ENCODE measurements at places on chromosomes 12 and 14.

DNA sequence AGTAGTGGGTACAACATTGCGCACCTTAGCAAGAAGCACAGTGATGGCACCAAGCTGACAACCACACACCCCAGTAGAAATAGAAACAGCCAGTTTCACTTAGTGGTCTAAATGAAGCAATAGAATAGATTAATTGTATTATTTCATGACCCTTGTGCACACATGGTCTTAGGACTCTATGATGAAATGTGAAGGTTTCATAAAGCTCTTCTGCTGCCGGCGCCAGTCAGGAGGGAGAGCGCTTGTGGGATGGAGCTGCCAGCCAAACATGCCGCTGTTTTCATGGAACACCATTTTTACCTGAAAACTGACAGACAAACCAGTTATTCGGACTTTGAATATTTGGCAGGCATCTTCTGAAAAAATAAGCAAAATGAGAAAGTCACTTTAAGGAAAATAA lies 100.0 kb downstream of the PPP2R5C start:
- peaks cover 14% of the 10 kb centered on the region for H3K4me1 ChIP-seq
- H3K4me3 ChIP-seq, result no peak overlapping the region
- no peak overlapping the region for H3K27ac ChIP-seq

GRCh38 chr14:102964152-102964730 lies 41.8 kb downstream of the AMN start:
- H3K27ac ChIP-seq, result no peak overlapping the region
- DNase-seq, result no peak
- no peaks in the 10 kb centered on the region for H3K27me3 ChIP-seq
- H3K4me3 ChIP-seq, result no peak overlapping the region
- peaks cover 54% of the 10 kb centered on the region for H3K36me3 ChIP-seq

GRCh38 chr14:41608681-41609390 lies 2.2 kb downstream of the LRFN5 start:
- no peaks in the 10 kb centered on the region for H3K36me3 ChIP-seq
- no peak for DNase-seq
- peaks cover 44% of the 10 kb centered on the region for H3K4me1 ChIP-seq

DNA sequence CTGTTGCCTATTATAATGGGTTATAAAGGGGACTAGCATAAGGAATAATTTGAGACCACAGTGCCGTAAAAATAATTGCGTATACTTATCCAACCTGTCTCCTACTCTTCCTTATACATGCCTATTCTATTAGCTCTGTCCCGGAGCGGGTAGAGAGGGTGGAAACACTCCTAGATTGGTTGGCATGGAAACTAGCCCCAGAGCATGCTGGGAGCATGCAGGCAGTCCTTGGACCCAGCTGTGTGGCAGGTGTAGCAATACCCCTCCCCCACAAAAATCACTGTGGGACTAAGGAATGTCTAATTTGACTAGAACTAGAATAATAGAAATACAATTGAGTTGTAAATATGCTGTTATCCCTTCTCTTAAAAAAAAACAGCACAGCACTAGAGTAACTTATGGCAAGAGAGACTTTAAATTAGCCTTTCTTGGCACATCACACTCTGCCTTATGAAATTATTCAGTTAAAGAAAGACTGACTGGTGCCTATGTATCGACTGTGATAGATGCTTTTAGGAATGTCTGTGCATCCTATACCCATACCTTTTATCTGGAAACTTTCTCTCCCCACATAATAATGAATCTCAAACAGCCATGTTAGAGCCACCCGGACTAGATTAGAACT lies 244.0 kb upstream of the DAAM1 start:
- H3K4me3 ChIP-seq, result no peak overlapping the region
- H3K27me3 ChIP-seq, result no peaks in the 10 kb centered on the region
- H3K36me3 ChIP-seq, result no peaks in the 10 kb centered on the region
- peaks cover 7% of the 10 kb centered on the region for H3K4me1 ChIP-seq

- no peak overlapping the region for H3K27ac ChIP-seq
- no peak for DNase-seq
- H3K36me3 ChIP-seq, result no peaks in the 10 kb centered on the region
- H3K4me1 ChIP-seq, result no peaks in the 10 kb centered on the region
- no peak overlapping the region for H3K4me3 ChIP-seq
Measured at GRCh38 chr14:95033031-95033430, 124.3 kb downstream of the DICER1 start.

DNA sequence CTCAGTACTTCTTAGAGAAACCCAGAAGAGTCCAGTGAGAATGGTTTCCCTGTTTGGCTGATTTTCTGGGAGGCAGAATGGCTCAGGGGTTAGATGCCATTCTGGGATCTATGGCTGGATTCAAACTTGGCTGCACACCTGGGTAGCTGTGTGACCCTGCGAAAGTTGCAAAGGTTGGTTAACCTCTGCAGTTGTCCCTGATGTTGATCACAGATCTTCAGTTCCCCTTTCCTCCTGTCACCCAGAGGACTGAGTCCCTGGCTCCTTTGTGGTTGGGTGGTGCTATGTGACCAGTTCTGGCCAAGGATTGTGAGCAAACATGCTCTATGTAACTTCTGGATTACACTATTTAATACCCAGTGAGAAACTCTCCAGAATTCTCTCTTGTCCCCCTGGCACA lies 418.0 kb downstream of the RGS6 start:
- H3K36me3 ChIP-seq, result no peaks in the 10 kb centered on the region
- H3K27ac ChIP-seq, result no peak overlapping the region
- H3K27me3 ChIP-seq, result no peaks in the 10 kb centered on the region
- DNase-seq, result no peak

GRCh38 chr12:46492471-46493085 lies 120.0 kb upstream of the SLC38A2 start:
- no peak overlapping the region for H3K4me3 ChIP-seq
- peaks cover 23% of the 10 kb centered on the region for H3K4me1 ChIP-seq
- H3K27ac ChIP-seq, result peak overlapping the region; percentile 40

- H3K36me3 ChIP-seq, result no peaks in the 10 kb centered on the region
- no peaks in the 10 kb centered on the region for H3K27me3 ChIP-seq
- DNase-seq, result no peak
- no peak overlapping the region for H3K4me3 ChIP-seq
Measured at GRCh38 chr12:32025906-32026305, 66.7 kb downstream of the RESF1 start.

DNA sequence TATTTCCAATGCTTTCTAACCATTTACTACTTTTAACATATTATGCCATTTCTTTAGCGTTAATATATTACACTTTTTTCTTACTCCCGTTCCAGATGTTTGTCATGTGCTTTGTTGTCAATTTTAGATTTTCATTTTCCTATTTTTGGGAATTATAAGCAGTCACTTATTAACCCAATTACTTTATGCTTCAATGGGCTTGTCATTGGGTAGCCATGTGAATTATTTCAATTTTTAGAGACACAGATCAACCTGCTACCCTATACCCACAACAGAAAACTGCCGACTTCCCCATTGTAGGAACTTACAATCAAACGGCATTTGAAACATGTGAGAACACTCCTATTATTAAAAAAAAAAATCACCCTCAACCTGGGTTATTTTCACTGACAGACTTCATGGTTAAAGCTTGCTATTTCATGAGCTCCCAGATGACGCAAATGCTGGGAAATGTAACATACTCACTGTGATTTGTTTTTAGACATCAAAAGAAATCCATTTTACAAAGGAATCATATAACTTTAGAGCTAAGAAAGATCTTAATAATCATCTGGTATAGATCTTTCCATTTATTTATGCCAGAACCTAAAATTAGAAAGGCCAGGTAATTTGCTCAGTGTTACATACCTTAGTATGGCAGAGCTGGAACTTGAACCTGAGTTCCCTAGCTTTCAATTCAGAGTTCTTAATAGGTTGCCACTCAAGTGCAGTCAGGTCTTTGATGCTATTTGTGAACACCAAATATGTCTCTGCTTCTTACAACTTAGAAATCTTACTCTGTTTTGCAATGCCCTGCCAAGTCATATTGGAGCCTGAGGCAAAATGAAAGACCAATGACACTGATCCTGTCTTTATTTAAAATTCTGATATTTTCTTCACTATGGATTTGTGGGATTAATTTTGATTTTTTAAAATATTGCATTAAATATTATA lies 340.4 kb downstream of the RAD51B start:
- no peaks in the 10 kb centered on the region for H3K27me3 ChIP-seq
- no peaks in the 10 kb centered on the region for H3K36me3 ChIP-seq
- DNase-seq, result no peak
- peaks cover 39% of the 10 kb centered on the region for H3K4me1 ChIP-seq
- H3K4me3 ChIP-seq, result no peak overlapping the region
- no peak overlapping the region for H3K27ac ChIP-seq

GRCh38 chr12:116318576-116319232 lies 41.2 kb upstream of the MED13L start:
- no peaks in the 10 kb centered on the region for H3K36me3 ChIP-seq
- no peaks in the 10 kb centered on the region for H3K27me3 ChIP-seq
- peak; percentile 46 for DNase-seq
- peak overlapping the region; percentile 18 for H3K27ac ChIP-seq
- H3K4me1 ChIP-seq, result peaks cover 5% of the 10 kb centered on the region

GRCh38 chr12:72102150-72102549 lies 163.5 kb downstream of the TPH2 start:
- H3K36me3 ChIP-seq, result no peaks in the 10 kb centered on the region
- H3K27me3 ChIP-seq, result no peaks in the 10 kb centered on the region
- H3K4me3 ChIP-seq, result no peak overlapping the region
- DNase-seq, result no peak

DNA sequence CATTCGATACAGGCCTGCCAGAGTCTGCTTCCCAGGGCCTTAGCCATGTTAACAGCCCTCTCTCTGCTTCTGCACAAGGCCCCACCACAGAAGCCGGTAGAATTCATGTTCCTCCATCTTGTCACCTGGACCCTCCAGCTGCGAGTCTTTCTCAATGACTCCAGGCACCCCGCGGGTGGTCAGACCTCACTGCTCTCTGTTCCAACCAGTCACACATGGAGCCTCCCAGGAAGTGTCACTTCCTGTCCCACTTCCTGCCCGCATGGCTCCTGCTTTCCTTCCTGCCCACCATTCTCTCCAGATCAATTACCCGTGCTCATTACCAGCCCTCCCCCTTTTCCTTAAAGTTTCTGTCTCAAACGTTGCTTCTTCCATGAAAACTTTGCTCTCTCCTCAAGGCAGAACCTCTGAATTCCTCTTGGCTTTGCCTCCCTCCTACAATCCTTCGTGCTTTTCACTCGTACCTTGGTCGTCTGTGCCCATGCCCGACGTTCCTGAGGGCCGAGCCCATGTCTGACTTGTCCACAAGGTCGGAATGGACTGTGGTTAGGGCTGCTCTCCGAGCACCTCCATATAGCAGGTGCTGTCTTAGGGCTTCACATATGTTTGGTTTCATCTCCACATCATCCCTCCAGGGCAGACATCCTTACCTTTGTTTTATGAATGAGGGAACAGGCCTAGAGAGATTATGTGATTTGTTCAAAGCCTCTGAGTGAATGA lies 172.1 kb downstream of the TSPAN9 start:
- no peak overlapping the region for H3K27ac ChIP-seq
- no peaks in the 10 kb centered on the region for H3K4me1 ChIP-seq
- H3K36me3 ChIP-seq, result no peaks in the 10 kb centered on the region
- no peak for DNase-seq
- no peaks in the 10 kb centered on the region for H3K27me3 ChIP-seq

GRCh38 chr14:61611880-61612630 lies 83.3 kb upstream of the HIF1A start:
- no peak for DNase-seq
- no peaks in the 10 kb centered on the region for H3K36me3 ChIP-seq
- H3K4me1 ChIP-seq, result peaks cover 8% of the 10 kb centered on the region
- H3K4me3 ChIP-seq, result no peak overlapping the region
- no peaks in the 10 kb centered on the region for H3K27me3 ChIP-seq

- H3K4me1 ChIP-seq, result peaks cover 58% of the 10 kb centered on the region
- no peaks in the 10 kb centered on the region for H3K36me3 ChIP-seq
- DNase-seq, result peak; percentile 71
- H3K27me3 ChIP-seq, result no peaks in the 10 kb centered on the region
Measured at GRCh38 chr12:6927379-6928021, at the start of gene ATN1. Gene ATN1 (plus strand): TSS chr12:6927959. CDS start chr12:6934002, 6,043 bp downstream.

DNA sequence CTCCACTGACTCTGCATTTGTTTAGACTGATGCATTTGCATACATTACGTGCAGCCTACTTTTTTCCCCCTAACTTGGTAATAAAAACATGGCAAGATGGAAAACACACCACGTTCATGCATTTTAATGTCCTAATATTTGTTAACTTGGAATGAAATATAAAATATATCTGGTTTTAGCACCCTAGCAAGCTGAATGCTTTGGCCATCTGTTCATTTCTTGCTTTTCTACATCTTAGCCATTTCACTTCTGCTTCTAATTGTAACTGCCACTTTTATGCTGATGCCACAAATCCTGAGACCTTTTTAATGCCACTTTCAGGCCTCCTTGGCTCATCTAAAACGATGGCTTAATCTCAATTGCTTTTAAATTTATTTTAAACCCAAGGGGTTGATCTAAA lies 177.7 kb upstream of the RASSF8 start:
- no peaks in the 10 kb centered on the region for H3K36me3 ChIP-seq
- H3K4me3 ChIP-seq, result no peak overlapping the region
- no peaks in the 10 kb centered on the region for H3K4me1 ChIP-seq
- no peak overlapping the region for H3K27ac ChIP-seq
- DNase-seq, result no peak

GRCh38 chr12:93022603-93023340 lies 93.7 kb upstream of the EEA1 start:
- no peak overlapping the region for H3K27ac ChIP-seq
- H3K27me3 ChIP-seq, result no peaks in the 10 kb centered on the region
- no peak for DNase-seq
- no peaks in the 10 kb centered on the region for H3K36me3 ChIP-seq
- peaks cover 25% of the 10 kb centered on the region for H3K4me1 ChIP-seq
- no peak overlapping the region for H3K4me3 ChIP-seq

GRCh38 chr12:29024117-29024516 lies 125.0 kb upstream of the FAR2 start:
- no peak overlapping the region for H3K4me3 ChIP-seq
- H3K36me3 ChIP-seq, result no peaks in the 10 kb centered on the region
- no peak overlapping the region for H3K27ac ChIP-seq
- no peaks in the 10 kb centered on the region for H3K4me1 ChIP-seq

DNA sequence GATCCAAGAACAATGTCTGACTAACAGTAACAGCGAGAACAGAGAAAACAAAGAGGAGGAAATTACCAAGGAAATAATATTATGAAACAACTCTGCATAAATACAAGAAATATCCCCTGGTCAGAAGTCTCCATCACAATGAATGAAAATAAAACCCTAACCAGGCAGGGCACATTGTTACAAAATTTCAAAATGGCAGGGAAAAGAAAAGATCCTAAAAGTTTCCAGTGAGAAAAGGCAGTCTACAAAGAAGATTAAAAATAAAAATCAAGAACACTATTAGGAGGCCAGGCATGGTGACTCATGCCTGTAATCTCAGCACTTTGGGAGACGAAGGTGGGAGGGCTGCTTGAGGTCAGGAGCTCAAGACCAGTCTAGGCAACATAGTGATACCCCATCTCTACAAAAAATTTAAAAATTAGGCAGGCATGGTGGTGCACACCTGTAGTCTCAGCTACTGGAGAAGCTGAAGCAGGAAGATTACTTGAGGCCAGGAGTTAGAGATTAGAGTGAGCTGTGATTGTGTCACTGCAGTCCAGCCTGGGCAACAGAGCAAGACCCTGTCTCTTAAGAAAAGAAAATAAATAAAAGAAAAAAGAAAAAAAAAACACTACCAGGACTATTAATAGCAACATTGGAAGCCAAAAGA lies 47.8 kb downstream of the FERMT2 start:
- H3K4me1 ChIP-seq, result no peaks in the 10 kb centered on the region

- no peak overlapping the region for H3K4me3 ChIP-seq
- H3K27me3 ChIP-seq, result no peaks in the 10 kb centered on the region
- no peaks in the 10 kb centered on the region for H3K4me1 ChIP-seq
- H3K36me3 ChIP-seq, result no peaks in the 10 kb centered on the region
- no peak for DNase-seq
- H3K27ac ChIP-seq, result no peak overlapping the region
Measured at GRCh38 chr14:98210045-98210672, 1061.8 kb downstream of the BCL11B start.

- H3K4me3 ChIP-seq, result no peak overlapping the region
- H3K36me3 ChIP-seq, result no peaks in the 10 kb centered on the region
- H3K4me1 ChIP-seq, result peaks cover 32% of the 10 kb centered on the region
- peak; percentile 43 for DNase-seq
- no peaks in the 10 kb centered on the region for H3K27me3 ChIP-seq
Measured at GRCh38 chr12:106145539-106146447, 7.0 kb upstream of the NUAK1 start.
